ENCODE measurements at places on chromosomes 2 and 18.

DNA sequence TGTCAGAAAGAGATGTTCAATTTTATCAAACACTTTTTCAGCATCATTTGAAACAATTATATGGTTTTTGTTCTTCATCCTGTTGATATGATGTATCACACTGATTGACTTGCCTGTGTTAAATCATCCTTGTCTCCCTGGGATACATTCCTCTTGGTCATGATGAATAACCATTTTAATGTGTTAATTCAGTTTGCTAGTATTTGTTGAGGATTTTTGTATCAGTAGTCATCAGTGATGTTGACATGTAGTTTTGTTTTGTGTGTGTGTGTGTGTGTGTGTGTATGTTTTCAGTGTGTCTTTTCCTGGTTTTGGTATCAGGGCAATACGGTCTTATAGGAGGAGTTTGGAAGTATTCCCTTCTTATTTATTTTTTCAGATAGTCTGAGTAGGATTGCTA, 325.4 kb downstream of the ZNF804A start:
- no peak for DNase-seq

GRCh38 chr2:215435280-215435869, 493 bp downstream of the FN1 start:
- no peak for DNase-seq

DNA sequence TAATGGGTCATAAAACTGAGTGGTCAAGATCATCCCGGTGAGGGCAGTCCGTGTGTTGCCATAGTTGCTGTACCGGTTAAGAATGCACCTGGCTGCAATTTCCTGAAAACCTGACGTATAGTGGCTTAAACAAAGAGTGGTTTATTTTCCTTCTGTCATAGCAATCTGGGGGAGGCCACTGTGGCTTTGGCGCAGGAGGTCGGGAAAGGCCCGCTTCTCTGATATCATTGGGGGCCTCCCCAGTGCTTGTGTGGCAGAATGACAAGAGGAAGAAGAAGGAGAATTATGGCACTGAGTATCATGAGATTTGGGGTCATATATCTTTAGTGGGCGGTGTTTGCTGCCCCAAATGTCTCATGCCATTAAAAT, 4.4 kb downstream of the C2orf92 start:
- DNase-seq: no peak

- DNase-seq: no peak
Measured at GRCh38 chr2:109690457-109690821, 76.3 kb downstream of the SOWAHC start.

DNA sequence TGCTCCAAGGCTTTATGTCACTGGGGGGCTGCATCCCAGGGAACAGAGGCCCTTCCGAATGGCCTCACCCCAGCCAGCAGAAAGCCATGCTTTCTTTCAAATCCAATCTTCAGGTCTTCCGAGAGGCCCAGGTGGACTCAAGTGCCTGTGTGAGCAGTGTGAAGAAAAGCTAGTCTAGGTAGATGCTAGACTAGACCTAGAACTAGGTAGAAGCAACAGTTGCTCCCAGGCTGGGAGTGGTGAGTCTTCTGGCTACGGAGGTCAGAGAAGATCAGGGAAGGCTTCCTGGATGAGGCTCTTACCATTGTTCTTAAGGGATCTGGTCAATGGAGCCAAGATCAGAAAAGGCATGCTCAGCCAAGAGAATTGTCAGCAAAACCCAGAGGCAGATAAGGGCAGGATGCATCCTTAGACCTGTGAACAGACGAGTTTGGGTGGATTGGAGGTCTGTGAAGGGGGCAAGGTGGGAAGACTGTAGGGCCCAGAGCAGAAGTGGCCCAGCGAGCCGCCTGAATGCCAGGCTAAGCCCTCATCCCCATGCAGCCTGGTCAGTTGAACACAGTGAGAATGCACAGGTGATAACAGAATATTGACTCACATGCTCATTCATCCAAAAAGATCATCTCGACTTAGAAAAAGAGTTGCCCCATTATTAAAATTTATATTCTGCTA, 110.8 kb downstream of the SMAD7 start:
- DNase-seq: no peak

- DNase-seq: no peak
Measured at GRCh38 chr2:117232305-117232704, 582.2 kb upstream of the DDX18 start.

GRCh38 chr2:29024882-29025430, 43.9 kb downstream of the TOGARAM2 start:
- DNase-seq: no peak

DNA sequence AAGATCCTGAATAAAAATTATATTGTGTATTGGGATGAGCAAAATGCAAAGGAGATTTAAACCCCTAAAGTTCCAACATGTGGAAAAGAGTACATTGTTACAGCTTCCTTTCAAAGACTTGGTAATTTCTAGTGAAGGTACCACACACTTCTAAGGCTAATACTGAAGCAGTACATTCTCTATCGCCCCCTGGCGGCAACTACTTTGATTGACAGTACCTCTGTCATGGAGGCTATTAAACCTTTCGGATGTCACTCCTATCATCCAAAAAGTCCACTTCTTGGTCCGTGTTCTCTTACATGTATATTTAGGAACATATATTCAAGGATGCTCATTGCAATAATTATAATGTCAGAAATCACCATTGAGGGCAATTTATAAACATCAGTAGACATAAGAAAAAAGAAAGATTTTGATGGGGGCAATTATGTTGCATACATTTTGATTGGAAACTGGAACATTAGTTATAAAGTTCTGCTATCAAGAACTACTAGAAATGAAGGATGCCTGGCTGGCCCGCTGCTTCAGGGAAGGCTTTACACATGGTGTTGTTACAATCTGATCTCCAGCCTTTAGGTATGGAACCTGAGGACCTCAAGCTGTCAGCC, 601.6 kb downstream of the CPS1 start:
- DNase-seq: peak; percentile 14

- DNase-seq: no peak
Measured at GRCh38 chr2:29864988-29865387, 56.4 kb downstream of the ALK start.

All from NCI-H187 (cell line).